ENCODE measurements at places on chromosomes 5 and 9.

DNA sequence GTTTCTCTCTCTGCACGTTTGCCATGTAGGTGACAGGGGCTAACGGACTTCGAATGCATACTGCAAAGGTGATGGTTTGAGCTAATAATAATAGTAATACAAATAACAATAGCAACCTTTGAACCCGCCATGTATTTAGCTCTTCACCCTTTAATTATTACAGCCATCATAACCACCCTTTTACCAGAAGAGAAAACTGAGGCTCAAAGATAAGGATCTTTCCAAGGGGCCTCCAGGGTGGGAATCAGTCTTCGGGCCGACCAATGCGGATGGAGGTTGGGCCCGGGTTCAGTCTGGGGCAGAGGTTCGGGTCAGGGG lies 494 bp downstream of the CDKN2AIPNL start:
- DNase-seq = no peak

GRCh38 chr9:112437406-112437805 lies 49.2 kb upstream of the KIAA1958 start:
- DNase-seq = no peak

DNA sequence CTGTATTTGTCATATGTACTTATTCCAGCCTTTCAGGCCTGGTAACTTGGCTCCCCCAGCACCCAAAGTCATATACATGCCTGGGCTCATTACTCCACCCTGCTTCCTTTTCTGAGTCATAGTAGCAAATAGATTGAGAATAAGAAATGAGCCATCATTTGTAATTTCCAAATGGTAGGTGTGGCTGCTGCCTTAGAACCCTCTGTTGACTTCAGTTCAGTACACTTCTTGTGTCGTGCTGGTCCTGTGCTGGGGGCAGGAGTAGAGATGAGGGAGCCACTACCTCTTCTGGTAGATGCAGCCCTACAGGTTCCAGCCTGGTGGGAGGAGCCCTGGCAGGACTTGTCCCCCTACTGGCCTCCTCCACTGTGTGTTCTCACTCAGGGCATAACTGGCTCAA lies 11.1 kb downstream of the GM2A start:
- no peak for DNase-seq

DNA sequence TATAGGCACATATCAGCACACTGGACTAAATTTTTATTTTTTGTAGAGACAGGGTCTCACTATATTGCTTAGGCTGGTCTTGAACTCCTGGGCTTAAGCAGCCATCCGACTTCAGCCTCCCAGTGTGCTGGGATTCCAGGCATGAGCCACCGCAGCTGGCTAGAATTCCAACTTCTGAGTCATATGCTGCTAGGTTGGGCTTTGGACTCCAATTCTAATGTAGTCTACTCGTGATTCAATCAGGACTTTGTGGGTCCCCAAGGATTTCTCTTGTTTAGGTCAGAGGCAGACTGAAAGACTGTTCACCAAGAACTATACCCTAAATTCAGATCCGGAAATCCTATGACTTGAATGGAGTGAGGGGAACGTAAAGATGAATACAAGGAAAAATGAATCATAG lies 68.2 kb upstream of the CHD1 start:
- no peak for DNase-seq

DNA sequence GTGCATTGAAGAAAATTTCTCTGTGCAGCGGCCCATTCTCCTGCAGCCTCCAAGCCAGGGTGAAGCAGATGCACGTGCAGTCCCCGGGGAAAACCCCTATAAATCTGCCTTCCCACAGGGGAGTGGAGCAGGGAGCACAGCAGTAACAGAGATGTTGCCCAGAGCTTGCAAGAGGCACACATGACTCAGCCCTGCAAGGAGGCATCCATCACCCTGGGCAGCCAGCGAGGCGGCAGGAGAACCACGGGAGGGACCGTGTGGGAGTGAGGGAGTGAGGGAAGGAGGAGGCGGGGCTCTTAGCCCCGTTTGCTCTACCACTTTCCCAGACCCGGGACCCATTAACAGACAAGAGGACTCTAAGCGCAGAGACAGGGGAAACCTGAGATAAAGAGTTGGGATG lies 96.2 kb upstream of the ARAP3 start:
- DNase-seq = no peak

- DNase-seq = peak; percentile 71
Measured at GRCh38 chr9:137046088-137046787, at the start of gene NPDC1. TSS of gene NPDC1 (minus strand) at chr9:137046177. CDS start at chr9:137045989, 188 bp downstream.

GRCh38 chr9:137642118-137642601 lies 23.4 kb downstream of the EHMT1 start:
- no peak for DNase-seq

DNA sequence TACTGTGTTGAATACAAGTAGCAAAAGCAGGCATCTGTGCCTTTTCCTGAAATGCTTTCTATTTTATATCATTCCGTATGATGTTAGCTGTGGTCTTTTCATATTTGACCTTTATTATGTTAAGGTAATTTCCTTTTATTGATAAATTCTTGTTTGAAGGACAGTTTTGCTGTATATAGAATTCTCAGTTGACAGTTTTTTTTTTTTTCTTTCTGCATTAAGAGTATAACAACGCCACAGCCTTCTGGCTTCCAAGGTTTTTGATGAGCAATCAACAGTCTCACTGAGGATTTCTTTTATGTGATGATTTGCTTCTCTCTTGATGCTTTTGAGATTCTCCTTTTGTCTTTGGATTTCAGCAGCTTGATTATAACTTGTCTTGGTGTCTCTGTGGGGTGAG lies 23.6 kb downstream of the ZNF483 start:
- DNase-seq = no peak

GRCh38 chr5:72170101-72170500 lies 62.8 kb downstream of the MAP1B start:
- DNase-seq = no peak

GRCh38 chr5:94196953-94197352 lies 421.5 kb downstream of the KIAA0825 start:
- no peak for DNase-seq

- no peak for DNase-seq
Measured at GRCh38 chr5:68329554-68330255, 114.1 kb downstream of the PIK3R1 start.

DNA sequence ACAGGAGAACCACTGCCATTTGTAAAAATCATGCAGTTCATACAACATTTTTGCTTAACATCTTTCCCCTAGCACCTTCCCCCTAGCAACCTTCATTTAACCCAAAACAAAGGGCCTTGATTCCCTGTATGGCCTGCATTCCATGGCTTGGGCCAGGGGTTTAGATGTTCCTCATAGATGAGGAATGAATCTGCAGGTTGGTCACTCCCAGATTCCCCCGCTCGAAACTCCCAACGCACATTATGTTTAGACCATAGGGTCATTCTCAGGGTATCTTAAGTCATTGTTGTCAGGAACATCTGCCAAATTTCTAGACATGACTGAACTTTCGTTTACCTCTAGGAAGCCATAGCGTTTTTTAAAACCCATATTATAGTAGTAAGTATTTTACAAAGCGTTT lies 282.2 kb upstream of the VLDLR start:
- no peak for DNase-seq

DNA sequence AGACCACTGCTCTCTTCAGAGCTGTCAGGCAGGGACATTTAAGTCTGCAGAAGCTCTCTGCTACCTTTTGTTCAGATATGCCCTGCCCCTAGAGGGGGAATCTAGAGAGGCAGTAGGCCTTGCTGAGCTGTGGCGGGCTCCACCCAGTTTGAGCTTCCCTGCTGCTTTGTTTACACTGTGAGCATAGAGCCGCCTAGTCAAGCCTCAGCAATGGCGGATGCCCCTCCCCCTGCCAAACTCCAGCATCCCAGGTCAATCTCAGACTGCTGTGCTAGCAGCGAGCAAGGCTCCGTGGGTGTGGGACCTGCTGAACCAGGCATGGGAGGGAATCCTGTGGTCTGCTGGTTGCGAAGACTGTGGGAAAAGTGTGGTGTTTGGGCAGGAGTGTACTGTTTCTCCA lies 59.9 kb downstream of the CAVIN4 start:
- no peak for DNase-seq

GRCh38 chr5:146105477-146105876 lies at the start of gene PLAC8L1:
TSS of gene PLAC8L1 (minus strand) at chr5:146105577. CDS start at chr5:146104311, 1,266 bp downstream.
- no peak for DNase-seq

- no peak for DNase-seq
Measured at GRCh38 chr5:55072666-55073065, 29.8 kb upstream of the GZMA start.

DNA sequence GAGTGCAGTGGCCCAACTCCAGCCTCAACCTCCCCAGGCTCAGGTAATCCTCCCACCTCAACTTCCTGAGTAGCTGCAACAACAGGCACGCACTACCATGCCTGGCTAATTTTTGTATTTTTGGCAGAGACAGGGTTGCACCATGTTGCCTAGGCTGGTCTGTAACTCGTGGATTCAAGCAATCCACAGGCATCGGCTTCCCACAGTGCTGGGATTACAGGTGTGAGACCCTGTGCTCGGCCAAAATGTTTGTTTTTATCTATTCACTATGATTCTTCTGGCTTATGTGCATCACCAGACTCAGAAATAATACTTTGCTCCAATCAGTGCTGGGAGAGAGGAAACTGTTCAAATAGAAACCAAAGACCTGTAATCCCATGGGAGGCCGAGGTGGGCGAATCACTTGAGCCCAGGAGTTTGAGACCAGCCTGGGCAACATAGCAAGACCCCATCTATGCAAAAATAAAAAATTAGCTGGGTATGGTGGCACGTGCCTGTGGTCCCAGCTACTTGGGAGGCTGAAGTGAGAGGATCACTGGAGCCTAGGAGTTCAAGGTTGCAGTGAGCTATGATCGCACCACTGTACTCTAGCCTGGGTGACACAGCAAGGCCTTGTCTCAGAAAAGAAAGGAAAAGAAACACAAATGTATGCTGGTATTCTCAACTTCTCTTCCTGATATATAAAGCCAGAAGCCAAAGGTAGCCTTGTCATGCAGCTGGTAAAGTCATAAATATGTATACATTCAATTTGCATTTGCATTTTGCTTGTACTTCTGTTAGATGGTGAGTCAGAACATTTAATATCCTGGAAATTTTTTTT lies 4.5 kb downstream of the PIP5K1B start:
- DNase-seq = no peak

DNA sequence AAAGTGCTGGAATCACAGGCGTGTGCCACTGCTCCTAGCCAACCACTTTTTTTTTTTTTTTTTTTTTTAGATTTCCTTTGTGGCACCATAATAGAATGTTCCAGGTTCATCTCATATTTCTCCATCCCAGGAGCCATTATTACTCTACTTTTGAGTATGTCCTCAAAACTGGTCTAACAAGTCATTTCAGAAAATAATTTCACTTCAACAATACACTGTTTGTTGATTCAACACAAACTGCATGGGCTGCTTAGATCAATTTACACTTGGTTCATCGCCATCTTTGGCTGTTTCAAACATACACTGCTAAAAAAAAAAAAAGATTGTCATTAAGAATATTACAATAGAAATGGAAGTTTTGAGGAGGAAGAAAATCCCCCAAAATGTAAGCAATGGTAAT lies 57.9 kb downstream of the CSNK1A1 start:
- no peak for DNase-seq

GRCh38 chr5:126965061-126965475 lies 65.3 kb downstream of the MARCHF3 start:
- no peak for DNase-seq

GRCh38 chr9:89114741-89115140 lies 63.9 kb downstream of the SHC3 start:
- DNase-seq = no peak

DNA sequence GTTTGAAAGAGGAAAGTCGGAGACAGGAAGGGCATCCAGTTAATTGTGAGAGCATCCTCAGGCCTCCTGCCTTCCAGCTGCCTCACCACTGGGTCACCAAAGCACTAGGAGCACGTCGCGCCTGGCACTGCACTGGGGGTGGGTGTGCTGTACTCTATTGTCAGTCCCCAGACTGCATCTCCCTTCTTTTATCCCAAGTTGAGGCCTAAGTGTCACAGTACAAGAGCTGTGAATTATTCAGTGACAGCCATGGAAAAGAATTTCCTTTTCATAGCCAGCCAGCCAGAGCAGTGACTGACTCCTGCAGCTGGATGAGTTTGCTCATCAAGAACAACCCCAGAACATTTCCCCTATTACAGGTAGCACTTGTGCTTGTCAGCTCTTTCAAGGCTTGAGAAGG lies 16.3 kb downstream of the CLTA start:
- DNase-seq = no peak

DNA sequence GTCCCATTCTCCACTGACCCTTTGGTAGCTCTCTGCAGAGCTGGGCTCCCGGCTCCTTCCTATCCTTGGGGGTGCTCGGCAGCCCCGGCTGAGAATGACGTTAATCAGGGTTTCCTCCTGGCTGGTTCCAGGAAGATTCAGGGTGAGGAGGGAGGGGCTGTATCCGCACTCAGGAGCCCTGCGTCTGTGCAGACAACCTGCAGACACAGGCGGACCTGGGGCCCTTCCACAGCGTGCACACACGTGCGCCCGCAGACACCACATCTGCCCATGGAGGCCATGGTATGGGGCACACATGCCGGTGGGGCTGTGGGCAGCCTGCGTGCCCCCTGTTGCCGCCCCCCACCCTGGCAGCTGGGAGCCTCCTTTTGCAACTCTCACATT lies 66.6 kb upstream of the RNU6ATAC start:
- no peak for DNase-seq

GRCh38 chr5:100828071-100828897 lies 74.8 kb downstream of the ST8SIA4 start:
- DNase-seq = no peak

- no peak for DNase-seq
Measured at GRCh38 chr5:129807162-129807814, 59.4 kb downstream of the MINAR2 start.

- no peak for DNase-seq
Measured at GRCh38 chr5:134543820-134544614, 18.5 kb downstream of the JADE2 start.

DNA sequence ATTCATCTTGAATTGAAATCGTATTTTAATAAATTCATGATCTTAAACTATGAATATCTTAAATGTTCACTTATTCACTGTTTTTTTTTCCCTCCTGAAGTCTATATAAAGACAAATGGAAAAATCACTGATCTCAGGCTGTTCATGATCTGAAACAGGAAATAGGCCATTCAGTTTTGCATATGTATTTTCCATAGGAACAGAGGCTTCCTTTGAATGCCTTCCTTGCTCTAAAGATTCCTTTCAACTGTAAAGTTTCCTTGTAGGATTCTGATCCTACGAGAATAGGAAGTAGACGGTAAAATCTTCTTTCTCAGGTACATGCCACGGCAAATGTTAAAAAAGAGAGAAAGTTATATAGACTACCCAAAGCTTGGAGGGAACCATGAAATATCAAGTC lies 194.4 kb upstream of the PPP1R2B start:
- no peak for DNase-seq

DNA sequence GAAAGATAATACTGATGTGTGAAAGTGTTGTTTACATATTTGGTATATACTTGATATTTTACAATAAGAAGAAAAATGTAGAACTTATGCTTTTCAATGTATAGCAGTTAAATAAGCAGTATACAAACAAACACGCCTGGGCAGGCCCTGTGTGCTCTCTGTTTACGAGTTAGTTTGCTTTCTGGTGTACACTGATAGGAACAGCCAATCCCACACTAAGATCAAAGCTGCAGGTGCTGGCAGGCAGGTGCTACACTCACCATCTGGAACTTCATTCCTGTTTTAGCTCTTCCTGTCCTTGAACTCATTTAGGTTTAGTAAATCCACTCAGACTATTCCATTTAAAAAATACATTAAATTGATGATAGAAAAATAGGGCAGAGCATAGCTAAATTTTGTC lies 614.7 kb upstream of the ST8SIA4 start:
- no peak for DNase-seq

GRCh38 chr5:140152022-140152999 lies 22.7 kb upstream of the CYSTM1 start:
- no peak for DNase-seq
